ENCODE measurements at places on chromosomes 4 and X. TPM values are rescaled to one million over a fixed set of nuclear protein-coding genes. Genes with fewer than 3 reads are reported as not detected.

DNA sequence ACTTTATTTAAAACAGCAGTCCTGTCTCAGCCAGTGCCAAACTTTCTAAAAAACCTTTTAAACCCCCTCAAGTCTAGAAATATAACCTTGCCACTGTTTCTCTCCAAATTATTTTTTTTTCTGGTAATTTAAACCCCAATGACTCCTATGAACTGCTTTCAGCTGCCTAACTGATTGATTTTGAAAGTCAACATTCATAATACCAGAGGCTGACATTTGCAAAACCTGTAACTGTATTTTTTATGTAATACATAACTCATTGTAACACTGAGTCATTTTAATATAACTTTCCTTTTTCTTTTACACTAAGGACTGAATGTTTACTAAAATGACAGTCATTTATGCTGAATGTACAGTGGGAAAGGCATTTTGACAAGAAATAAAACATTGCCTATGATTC lies 19.1 kb upstream of the EGFL6 start:
- DNase-seq, result no peak

GRCh38 chr4:19728773-19729172 lies 522.9 kb upstream of the SLIT2 start:
- DNase-seq, result no peak

- no peak for DNase-seq
These were observed 358.7 kb upstream of the CTSO start for GRCh38 chr4:156312261-156312847.

GRCh38 chrX:9865804-9866472 lies 79.7 kb downstream of the SHROOM2 start:
- DNase-seq, result no peak

GRCh38 chrX:154603438-154604430 lies 15.3 kb downstream of the CTAG1B start:
- DNase-seq, result no peak

TCP11X2 gene
- not detected for total RNA-seq

- no peak for DNase-seq
These were observed 17.7 kb downstream of the SEL1L3 start for GRCh38 chr4:25844961-25845712.

- no peak for DNase-seq
These were observed 24.3 kb upstream of the TSPAN5 start for GRCh38 chr4:98682719-98683118.

GABRA4 gene
- 0.55 TPM for total RNA-seq

- no peak for DNase-seq
These were observed 691.9 kb downstream of the TECRL start for GRCh38 chr4:63717384-63717783.

GRCh38 chr4:100082852-100083251 lies 107.4 kb downstream of the DDIT4L start:
- no peak for DNase-seq

DNA sequence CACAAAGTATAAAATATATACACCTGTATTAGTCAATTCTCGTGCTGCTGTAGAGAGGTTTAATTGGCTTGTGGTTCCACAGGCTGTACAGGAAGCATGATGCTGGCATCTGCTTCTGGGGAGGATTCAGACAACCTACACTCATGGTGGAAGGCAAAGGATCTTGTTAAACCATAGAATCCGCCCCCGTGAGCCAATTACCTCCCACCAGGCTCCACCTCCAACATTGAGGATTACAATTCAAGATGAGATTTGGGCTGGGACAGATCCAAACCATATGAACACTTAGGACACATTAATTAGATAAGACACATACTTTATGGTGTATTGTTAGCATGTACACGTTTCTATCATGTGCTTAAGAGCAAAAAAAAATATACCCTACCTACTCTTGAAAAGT lies 22.1 kb upstream of the SORBS2 start:
- DNase-seq, result no peak

- no peak for DNase-seq
These were observed 106.9 kb downstream of the SORCS2 start for GRCh38 chr4:7299010-7299907.

- no peak for DNase-seq
These were observed 57.3 kb upstream of the CCDC149 start for GRCh38 chr4:24970191-24970590.

- no peak for DNase-seq
These were observed 180.2 kb downstream of the RBM46 start for GRCh38 chr4:154961263-154961662.

ALB gene
- not detected for total RNA-seq

DNA sequence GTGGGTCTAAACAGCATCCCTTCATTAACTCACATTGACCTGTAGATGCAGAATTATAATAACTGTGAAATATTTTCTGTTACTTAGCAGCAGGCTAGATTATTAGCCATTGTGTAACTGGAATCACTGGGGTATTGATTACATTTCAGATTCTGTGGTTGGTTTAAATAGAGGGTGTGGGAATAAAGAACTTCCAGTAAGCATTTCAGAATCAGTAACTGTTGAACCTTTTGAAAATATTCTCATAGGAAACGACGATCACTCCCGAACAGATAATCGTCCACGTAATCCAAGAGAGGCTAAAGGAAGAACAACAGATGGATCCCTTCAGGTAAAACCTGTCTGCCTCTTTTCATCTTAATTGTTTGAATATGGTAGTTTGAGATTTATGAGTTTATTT lies 33.6 kb downstream of the FMR1 start:
- no peak for DNase-seq

DNA sequence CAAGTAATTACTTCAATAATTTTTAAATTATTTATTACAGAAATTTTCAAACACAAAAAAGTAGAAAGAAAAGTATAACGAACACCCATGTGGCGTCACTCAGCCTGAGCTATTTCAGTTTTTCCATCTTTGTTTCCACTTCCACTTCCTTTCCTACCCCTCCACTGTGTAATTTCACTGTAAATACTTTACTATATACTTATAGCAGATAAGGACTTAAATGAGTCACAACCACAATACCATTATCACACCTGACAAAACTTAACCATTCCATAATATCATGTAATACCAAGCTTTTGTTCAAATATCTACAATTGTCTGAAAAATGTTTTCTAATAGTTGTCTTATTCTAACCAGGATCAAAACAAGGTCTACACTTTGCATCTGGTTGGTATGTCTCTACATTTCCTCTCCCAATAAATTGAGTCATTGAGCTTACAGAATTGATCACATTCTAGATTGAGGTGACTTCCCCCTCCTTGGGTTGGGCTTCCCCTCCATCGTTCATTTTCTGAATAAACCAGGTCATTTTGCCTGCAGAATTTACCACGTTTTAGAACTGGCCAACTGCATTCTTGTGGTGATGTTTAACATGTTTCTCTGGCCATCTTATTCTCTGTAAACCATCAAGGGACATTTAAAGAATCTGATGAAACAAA lies 48.7 kb downstream of the ATP10D start:
- no peak for DNase-seq

DNA sequence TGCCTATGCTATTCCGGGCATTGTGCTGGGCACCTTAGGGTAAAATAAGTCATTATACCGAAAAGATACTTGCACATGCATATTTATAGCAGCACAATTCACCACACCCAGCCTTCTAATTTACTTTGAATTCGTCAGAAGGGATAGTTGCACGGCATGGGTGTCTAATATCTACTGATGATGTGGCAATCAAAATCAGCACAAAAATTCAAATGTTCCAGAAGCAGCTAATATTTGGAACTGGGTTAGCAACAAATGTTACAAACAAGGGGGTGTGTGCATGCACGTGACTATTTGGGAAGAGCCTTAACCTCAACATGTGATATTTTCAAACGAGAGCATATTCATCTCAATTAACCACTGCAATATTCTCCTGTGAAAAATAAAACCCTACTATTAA lies 79.7 kb upstream of the PRSS48 start:
- DNase-seq, result peak; percentile 70

DNA sequence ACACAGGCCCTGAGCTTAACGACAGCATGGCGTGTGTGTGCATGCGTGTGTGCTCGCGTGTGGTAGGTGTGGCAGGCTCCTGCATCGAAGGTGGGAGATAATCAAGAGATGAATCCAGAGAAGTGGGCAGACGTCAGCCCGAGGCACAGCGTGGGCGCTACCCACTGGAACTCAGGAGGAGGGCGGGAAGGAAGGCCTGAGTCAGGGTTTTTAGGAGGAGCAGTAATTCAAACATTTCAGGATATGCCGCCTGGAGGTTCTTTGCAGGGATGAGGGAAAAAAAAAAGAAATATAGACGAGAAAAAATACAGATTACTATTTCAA lies 66.3 kb upstream of the STX18 start:
- no peak for DNase-seq

SEPTIN6 gene
- total RNA-seq, result 14.1 TPM

DNA sequence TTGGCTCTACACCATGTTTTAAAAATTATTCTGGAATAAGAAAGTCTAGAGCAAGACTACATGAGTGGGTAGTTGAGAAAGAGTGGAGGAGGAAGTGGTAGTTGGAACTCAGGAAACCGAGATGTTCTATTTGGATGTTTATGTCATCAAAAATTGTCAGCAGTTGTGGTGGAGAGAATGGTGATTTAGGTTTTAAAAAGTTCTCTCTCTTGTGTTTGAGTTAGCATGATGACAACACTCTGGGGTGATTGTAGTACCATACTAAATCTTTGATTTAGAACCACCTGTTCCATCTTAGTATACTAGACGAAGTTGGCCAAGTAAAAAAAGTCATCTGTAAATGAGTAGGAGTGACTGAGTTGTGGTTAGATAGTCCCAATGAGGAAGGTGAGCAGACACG lies 40.7 kb downstream of the KLHL2 start:
- DNase-seq, result no peak

SMR3B gene
- total RNA-seq, result not detected

MAGEC1 gene
- total RNA-seq, result not detected

DNA sequence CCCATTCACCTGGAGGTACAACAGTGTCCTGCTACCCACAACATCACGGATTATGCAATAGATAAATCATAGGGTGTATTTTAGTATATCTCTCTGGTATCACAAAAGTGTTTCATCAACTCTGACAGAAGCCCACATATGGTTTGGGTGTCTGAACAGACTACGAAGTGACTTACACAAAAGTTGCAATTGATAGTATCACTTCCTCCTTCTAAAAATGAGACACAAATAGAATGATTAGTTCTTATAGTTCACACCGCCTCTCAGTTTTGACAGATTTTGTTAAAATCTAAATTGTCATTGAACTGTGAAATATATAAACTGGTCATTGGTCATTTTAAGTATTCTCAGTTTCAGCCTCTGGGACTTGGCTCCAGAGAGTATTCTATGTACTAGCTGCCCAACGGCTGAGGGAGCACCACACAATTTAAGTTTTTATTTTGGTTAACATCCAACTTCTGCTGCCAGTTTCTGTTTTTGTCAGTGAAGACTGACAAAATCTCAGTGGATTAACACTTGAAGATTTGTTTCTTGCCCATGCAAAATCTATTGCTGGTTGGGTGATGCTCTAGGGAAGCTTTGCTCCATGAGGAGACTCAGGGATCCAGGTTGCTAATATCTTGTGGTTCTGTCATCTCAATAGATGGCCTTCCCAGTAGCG lies 113.8 kb upstream of the PUDP start:
- DNase-seq, result no peak

GC gene
- total RNA-seq, result not detected

CAPN6 gene
- total RNA-seq, result 2.2 TPM

- no peak for DNase-seq
These were observed 41.5 kb downstream of the DCTD start for GRCh38 chr4:182875453-182876405.

DNA sequence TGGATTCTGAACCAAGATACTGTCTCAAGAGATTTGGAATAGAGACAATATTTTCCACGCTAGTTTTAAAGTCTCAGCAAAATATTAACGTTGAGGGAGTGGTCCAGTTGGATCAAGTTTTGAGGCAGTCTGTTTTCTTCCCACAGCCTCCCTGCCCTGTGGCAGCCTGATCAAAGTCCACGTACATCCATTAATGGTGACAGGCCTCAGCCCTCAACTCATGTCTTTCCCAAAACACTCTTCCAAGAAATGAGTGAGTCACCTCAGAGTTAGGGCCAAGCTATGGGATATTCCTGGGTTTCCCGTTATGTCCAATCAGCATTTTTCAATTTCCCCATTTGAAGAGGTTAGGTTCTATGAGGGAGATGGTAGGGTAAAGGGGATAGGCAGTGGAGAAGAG lies 28.5 kb downstream of the EGFL6 start:
- DNase-seq, result no peak

GRCh38 chr4:114770624-114771023 lies 172.0 kb downstream of the UGT8 start:
- no peak for DNase-seq

GRCh38 chrX:23952984-23953907 lies 45.4 kb downstream of the CXorf58 start:
- no peak for DNase-seq

ITIH6 gene
- total RNA-seq, result not detected

Measured in right atrium auricular region (tissue), 2 donors.